ENCODE measurements at places on chromosomes 6 and 20. TPM values are rescaled to one million over a fixed set of nuclear protein-coding genes. Genes with fewer than 3 reads are reported as not detected.

DNA sequence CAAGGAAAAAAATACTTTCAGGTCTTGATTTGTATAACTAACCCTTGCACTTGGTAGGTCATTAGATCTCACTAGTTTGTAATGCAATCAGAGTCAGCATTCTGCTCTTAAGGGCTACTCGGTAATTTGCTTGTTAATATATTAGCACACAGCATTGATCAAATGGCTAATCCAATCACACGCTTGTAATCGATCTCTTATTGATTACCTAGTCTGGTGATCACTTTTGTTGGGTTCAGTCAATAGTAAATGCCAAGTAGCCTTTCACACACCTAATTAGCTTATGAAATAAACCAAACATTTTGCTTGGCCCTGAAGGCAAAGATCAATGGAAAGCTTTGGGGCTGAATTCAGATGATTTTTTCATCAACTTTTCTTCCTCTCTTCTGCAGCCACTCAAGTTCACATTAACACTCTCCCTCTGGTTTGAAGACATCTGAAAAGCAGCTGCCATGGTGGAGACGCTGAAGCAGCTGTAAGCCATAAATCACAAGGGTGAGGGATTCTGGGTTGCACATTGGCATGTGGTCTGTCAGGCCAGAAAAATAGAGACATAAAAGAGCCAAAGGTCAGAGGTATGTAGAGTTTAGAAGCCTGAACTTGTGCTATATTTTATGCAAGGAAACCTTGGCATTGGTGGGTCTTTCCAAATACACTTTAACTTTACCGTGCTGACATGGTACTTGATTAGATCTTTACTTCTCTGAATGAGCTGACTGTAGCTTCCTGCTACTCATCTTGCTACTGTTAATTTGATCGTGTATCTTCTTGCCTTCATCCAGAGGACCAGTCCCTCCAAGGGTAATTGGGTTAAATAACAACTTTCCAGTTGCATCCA is 234.4 kb downstream of the SIM1 start:
- no peak for DNase-seq

DNA sequence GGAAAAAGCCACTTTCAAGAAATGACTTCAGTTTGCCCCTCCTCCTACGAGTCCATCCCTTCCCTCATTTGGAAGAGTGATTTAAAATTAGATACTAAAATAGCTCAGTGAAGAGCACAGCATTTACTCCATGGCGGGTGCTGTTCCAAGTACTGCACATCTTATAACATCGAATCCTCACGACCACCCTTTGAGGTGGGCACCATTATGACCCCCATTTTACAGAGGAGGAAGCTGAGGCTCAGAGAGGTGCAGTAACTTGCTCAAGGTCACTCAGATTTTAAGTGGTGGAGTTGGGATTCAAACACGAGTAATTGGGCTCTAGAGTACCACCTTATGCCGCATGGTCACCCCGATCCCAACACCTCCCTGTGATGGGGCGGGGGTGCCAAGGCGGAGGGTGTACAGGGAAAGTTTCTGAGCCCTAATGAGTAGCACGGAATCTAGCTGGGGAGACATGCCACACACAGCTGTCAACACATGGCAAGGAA is 25.5 kb downstream of the TTBK1 start:
- no peak for DNase-seq

GRCh38 chr20:13685623-13686022 is 46.9 kb upstream of the TASP1 start:
- no peak for DNase-seq

DNA sequence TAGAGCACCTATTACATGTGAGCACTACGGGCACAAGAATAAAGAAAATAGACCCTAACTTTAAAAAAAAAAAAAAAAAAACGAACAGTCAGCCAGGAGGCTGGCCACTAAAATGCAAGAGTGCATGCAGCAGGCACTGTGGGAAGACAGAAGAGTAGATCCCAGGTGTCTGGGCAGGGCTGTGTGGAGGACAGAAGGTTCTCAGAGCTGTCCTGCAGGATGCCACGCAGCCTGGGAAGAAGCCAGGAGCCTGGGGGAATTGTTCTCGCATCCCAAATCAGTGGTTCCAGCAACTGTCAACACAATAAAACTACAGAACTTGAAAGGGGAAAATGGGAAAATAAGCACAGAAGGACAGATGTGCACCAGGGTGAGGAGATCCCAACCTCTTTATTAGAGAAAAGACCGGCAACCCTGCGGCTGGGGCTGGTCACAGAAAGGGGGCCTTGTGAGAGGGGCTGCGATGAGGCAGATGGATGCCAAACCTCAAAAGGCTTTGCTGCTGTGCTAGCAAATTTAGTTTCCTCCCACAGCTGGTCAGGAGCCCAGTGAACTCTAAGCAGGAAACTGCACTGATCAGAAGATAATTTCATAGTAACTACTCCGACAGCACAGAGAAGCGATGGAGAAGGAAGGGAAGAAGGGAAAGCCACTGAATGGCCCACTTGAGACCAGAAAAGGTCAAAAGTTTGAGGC is 30.9 kb downstream of the MAP3K5 start:
- DNase-seq, result no peak

- DNase-seq, result no peak
Measured at GRCh38 chr20:18712131-18712530, 101.5 kb upstream of the SCP2D1 start.

- no peak for DNase-seq
Measured at GRCh38 chr20:13294522-13294921, 73.4 kb downstream of the ISM1 start.

- no peak for DNase-seq
Measured at GRCh38 chr6:2626401-2626800, 124.3 kb downstream of the MYLK4 start.

DNA sequence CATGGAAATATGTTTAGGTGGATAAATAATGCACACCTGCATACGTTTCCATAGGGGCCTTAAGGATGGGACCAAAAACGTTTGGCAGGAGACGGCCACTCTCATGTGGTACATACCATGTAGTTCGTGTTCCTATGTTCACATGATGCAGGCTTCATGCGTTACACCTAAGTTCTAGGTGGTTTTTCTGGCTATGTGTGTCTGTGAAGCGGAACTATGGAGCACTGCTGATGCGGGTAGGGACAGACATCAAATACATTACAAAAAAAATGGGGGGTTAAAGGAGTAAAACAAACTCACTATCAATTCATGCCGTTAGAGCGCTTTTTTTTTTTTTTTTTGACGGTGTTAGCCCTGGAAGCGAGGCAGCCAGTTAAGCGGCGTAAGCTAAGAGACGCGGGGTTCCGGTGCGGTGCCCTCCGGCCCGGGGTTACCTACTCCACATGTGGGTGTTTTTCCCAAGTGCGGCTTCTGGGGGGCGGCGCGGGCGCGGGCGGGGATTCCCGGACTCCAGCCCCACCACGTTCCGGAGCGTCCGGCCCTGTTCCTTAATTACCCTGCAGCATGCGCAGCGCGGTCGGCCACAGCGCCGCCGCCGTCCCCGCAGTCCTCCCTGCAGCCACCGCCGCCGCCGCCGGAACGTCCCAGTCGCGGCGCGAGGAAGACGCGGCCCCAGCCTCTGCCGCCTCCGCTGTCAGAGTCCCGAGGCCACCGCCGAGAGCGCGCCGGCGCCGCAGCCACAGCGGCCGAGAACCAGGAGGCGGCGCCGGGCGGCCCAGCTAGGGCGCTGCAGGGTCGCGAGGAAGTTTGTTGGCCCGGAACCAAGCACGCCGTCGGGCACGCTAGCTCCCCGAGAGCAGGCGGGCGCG is 648 bp downstream of the COL19A1 start:
- peak; percentile 50 for DNase-seq

GRCh38 chr20:17969278-17969883 is 563 bp downstream of the MGME1 start:
- DNase-seq, result peak; percentile 46

- no peak for DNase-seq
Measured at GRCh38 chr20:24827603-24828295, 121.3 kb upstream of the CST7 start.

- peak; percentile 44 for DNase-seq
Measured at GRCh38 chr6:83057705-83058321, 7.8 kb downstream of the UBE3D start.

DNA sequence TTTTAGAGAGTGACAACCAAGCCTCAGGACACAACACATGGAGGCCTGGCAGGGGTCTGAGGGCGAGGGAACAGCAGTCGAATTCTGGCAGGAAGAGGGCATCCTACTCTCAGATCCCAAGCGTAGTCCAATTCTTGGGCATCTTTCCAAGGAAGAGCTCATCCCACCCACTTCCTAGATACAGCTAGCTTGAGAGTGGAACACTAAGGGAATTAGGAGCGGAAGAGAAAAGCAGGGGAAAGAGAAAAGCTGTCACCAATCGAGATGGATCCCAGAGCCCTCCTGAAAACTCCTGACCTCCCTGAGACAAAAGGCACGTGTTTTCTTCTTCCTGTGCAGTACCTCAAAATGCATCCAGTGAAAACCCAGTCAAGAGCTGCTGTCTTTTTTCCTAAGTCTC is 67.1 kb downstream of the GFOD1 start:
- no peak for DNase-seq

- no peak for DNase-seq
Measured at GRCh38 chr6:84766118-84766798, 1.9 kb upstream of the TBX18 start.

DNA sequence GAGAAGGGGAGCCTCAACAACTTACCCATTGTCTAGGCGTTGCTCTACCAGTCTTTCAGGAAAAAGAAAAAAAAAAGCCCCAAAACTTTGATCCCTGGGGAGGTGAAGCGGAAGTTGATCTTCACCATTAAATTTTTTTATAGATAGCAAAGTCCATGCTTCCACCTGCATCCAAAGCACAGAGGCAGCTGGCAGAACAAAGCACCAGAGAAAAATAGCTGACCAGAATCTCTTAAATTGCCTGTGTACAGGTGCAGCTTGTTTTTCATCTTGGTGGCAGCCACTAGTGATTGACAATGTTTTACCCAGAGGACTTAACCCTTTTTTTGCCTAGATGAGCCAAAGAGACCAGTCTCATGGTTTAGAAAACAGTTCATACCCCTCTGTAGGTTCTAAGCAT is 86.0 kb downstream of the MYB start:
- DNase-seq, result no peak

Gene TUBB1
- total RNA-seq, result 0.09 TPM

Gene ULBP2
- not detected for total RNA-seq

Gene MCCD1
- total RNA-seq, result not detected

Gene ANGPT4
- 0.12 TPM for total RNA-seq

Gene RAD21L1
- total RNA-seq, result not detected

Gene PRND
- total RNA-seq, result not detected

Gene PLCB1
- 15.3 TPM for total RNA-seq

Gene EMILIN3
- total RNA-seq, result 0.06 TPM

Measured in pancreas (tissue), 10 donors.